CD4-positive, alpha-beta T cell treated with Interleukin-12 subunit alpha and Interleukin-12 subunit beta, for 1 hour (primary cell): ENCODE measurements at places on chromosomes 7 and 10.

GRCh38 chr10:131802156-131802915, 98.5 kb upstream of the PPP2R2D start:
- no peak for DNase-seq

GRCh38 chr10:25047591-25048301, 31.3 kb downstream of the THNSL1 start:
- no peak for DNase-seq

- DNase-seq = no peak
Measured at GRCh38 chr10:112302335-112302734, 19.1 kb downstream of the TECTB start.

DNA sequence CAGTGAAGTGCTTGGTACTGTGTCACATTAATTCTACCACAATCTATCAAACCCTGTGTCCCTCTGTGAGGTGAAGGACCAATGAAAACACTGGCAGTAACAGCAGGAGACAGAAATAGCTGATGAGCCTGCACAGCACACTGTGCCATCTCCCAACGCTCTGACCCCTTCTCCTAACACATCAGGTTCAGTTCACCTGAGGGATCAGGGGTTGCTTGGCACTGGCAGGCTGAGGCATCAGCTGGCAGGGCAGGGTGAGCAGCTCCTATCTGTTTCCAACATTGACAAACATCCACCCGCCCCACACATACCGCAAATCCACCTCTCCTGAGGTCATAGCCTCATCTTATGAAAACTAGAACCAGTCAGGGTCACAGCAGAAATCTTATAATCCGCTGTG, 120.9 kb downstream of the ICA1 start:
- DNase-seq = no peak

DNA sequence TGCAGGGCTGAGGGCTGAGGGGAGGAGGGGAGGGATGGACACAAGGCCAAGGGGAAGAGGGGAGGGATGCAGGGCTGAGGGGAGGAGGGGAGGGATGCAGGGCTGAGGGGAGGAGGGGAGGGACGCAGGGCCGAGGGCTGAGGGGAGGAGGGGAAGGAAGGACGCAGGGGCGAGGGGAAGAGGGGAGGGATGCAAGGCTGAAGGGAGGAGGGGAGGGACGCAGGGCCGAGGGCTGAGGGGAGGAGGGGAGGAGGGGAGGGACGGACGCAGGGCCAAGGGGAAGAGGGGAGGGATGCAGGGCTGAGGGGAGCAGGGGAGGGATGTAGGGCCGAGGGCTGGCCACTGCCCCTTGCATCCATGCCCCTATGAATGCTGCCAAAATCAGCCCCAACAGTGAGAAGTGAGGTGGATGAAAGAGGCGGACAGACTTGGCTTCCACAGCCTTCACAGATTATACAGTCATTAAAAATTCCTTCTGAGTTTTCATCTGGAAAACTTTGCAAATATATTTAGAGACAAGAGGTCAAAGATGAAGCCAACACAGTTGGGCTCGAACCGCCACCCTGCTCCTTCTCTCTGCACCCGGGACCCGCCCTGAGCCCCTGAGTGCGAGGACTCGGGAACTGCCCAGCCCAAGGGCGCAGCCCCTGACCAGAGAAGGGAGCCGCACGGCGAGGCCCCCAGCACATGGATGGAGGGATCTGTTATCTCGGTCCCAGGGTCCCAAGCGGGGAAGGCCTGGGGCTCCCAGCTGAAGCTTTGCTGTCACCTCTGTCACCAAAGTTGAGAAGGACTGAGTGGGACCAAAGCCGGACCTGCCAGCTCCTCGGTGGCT, 65.8 kb downstream of the DIP2C start:
- no peak for DNase-seq

- DNase-seq = no peak
Measured at GRCh38 chr10:128050936-128051335, 75.3 kb downstream of the MKI67 start.

DNA sequence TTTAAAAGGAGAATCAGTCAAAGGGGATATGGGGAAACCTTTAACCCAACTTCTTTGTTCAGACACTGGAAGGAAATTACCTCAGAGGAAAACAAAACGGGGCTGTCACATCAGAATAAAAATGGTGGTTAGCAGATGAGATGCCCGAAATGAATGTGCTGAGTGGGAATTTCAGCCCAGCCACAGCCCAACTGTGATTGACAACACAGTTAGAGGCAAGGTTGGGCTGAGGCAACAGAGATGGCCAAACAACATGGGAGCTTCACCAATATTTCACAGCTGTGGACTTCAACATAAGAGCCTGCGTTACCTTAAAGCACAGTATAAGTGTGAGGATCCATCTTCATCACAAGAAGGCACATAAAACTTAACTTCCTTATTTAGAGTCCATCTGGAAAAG, 133.5 kb upstream of the PTPRZ1 start:
- DNase-seq = no peak

GRCh38 chr10:3427347-3427746, 254.8 kb upstream of the PITRM1 start:
- no peak for DNase-seq

- no peak for DNase-seq
Measured at GRCh38 chr7:144747936-144748335, 87.9 kb downstream of the TPK1 start.

- DNase-seq = no peak
Measured at GRCh38 chr10:51658000-51658399, 41.4 kb downstream of the CSTF2T start.

DNA sequence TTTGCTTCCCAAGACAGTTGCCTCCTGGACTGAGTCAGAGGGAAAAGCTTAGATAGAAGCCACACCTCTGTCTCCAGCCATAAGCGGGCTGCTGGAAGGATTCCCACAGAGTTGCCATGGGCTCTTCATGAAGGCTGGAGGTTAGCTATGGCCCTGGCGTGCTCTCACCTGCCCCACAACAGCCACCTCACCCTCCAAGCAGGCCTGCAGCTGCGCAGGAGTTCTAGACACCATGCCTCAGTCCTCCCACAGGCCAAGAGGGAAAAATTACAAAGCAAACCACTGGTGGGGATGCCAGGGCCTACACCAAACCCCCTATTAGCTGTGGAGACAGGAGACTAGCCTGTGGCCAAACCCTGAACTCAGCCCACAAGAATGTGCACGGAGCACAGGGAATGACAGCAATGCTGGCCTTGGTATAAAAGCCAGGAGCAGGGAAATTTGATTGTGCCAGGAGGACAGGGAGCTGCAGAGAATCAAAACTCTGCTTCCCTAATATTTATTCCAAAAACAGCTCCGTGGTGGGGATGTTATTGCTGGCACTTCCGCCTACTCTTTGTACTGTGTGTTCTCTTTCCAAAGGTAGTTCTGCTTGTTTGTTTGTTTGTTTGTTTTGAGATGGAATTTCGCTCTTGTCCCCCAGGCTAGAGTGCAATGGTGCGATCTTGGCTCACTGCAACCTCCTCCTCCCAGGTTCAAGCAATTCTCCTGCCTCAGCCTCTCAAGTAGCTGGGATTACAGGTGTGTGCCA, 60.3 kb upstream of the STK17A start:
- DNase-seq = no peak

GRCh38 chr7:111320133-111320532, 229.2 kb downstream of the LRRN3 start:
- DNase-seq = no peak

DNA sequence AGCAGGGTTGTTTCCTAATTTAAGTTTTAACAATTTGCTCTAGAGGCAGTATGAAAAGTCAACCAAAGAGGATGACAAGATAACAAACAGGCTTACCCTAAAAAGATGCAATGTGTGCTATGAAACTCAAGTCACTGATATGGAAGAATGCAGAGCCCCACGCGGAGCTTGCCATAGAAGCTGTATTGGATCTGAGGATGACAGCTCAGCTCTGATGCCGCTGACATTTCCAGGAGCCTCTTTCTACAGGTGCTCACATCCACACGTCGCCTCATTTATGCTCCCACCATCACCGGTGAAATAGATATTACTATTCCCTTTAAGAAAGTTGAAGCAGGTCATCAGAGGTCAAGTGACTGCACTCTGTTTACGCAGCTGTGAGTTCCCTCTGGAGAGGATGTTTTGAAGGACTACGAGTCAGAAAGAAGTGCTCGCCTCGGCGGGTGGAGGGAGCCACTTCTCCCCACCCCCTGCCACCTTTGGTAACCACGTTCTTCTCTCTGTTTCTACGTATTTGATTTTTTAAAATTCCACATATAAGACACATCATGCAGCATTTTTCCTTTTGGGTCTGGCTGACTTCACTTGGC, 275.4 kb downstream of the GLRX3 start:
- no peak for DNase-seq

GRCh38 chr10:7100032-7100702, 310.7 kb downstream of the SFMBT2 start:
- no peak for DNase-seq

- DNase-seq = no peak
Measured at GRCh38 chr7:31096198-31096876, 44.2 kb downstream of the ADCYAP1R1 start.

DNA sequence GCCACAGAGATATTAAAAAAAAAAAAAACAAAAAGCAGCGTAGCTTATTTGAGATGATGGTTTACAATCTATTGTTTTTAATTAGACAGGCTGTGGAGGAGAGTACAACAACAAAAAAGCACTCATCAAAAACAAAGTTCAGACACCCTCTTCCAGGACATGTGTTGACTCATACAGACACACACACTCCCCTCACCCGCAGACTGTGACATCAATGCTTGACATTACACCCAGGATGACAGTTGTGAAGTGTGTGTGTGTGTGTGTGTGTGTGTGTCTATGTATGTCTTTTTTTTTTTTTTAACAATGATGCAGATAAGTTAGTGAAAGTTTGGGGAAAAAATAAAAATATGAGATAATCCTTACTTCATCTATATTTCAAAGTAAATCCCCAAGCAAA, 303.6 kb downstream of the GPAM start:
- DNase-seq = no peak

GRCh38 chr10:79482304-79482703, 30.0 kb upstream of the EIF5AL1 start:
- no peak for DNase-seq

- DNase-seq = no peak
Measured at GRCh38 chr7:31084226-31084625, 32.1 kb downstream of the ADCYAP1R1 start.

- no peak for DNase-seq
Measured at GRCh38 chr10:22997096-22997495, 69.2 kb downstream of the ARMC3 start.

DNA sequence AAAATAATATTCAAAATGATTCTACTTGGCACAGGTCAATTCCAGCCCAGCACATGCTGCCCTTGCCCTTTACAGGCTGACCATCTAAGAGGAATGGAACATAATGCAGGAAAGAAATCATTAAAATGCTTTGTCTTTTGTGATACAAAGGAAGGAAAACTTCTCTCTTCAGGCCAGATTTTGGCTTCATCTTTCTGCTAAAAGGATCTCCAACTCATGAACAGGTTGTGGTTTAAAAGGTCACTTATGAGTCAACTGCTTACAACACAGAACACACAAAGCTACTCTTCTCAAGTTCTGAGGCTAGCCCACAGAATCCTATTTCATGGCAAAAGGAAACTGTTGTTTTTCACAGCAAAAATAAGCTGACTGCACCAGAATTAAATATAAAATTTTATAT, 197.1 kb downstream of the DOCK4 start:
- DNase-seq = no peak

- no peak for DNase-seq
Measured at GRCh38 chr7:94580601-94581000, 71.0 kb downstream of the CASD1 start.

GRCh38 chr7:157662981-157663716, 326.3 kb downstream of the DNAJB6 start:
- no peak for DNase-seq

DNA sequence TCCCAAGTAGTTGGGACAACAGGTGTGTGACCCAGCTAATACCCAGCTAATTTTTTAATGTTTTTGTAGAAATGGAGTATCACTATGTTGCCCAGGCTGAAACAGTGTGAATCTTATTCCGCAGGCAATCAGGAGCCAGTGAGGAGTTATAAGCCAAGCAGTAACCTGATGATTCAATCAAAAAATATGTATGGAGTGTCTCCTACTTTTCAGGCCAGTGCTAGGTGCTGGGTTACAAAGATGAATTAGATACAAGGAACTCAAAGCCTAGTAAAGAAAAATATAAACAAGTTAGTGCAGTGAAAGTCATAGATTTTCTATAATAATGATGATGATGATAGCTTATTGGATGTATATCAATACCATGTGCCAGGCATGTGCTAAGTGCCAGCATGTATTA, 13.2 kb upstream of the IFRD1 start:
- no peak for DNase-seq

DNA sequence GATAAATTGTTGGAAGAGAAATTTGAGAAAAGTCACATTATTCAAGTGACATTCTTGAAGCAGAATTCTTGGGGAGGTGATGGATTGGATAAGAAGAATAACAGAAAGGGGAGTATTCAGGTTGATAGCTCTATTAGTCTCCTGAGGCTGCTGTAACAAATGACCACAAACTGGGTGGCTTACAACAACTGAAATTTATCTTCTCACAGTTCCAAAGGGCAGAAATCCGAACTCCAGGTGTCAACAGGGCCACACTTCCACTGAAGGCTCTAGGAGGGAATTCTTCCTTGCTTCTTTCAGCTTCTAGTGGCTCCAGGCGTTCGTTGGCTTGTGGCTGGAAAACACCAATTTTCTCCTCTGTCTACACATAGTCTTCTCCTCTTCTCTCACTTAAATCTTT, 99.8 kb downstream of the TES start:
- no peak for DNase-seq

- no peak for DNase-seq
Measured at GRCh38 chr7:105286441-105286840, 102.3 kb downstream of the SRPK2 start.

- DNase-seq = no peak
Measured at GRCh38 chr10:80407812-80408241, 524 bp upstream of the PRXL2A start.

- DNase-seq = no peak
Measured at GRCh38 chr10:47031211-47031900, 120.1 kb downstream of the PTPN20 start.

DNA sequence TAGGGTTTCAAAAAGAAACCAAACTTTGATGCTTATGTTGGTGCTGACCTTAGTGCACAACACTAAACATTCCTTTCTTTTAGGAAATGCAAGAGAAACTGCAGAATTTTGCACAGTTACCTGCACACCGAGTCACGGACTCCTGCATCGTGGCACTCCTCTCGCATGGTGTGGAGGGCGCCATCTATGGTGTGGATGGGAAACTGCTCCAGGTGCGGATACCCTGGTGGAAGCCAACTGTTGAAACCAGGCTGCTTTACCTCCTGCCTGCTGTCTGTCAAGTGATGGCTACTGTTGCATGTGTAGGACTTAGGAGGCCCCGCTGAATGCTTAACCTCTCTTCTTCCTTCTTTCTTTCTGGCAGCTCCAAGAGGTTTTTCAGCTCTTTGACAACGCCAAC, 11.7 kb downstream of the CASP2 start:
- peak; percentile 74 for DNase-seq

DNA sequence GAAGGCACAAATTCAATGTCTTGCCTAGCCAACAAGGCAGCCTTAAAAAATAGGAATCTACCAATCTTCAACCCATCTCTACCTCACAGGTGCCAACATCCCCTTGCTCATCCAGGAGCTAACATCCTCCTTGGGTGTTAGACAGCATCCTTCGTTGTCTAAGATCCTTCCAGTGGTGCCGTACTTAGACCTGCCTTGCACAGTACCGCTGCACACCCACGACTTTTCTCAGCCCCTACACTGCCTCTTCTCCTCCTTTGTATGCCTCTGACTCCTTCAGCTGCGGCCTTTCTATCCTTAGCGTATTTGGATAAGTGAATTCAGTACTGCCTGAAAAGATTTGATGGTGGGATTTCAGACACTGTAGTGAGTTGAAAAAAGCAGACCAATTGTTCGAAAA, 15.9 kb upstream of the PRTFDC1 start:
- no peak for DNase-seq
